Ecto neural progenitor cell (in vitro differentiated cells): ENCODE measurements at places on chromosomes 2 and 18.
A peak's percentile ranks its signal among the peaks of the same experiment; 100 is the strongest.

GRCh38 chr2:124805060-124805459 lies 780.0 kb downstream of the CNTNAP5 start:
- no peak for DNase-seq

DNA sequence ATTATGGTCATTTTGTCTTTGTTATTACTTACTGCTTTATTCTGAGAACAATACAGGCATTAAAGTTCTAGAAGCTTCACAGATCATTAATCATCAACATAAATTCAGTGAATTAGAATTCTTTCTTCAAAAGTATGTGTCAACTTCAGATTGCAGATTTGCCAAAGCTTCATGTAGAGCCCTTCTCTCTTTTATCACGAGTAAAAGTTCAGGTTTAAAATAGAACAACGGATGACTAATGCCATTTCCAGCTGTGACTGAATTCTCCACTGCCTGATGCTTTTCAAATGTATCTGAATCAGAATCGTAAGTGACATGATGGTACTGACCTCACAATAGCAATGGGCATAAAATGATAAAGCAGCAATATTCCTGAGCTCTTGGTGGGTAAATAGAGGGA lies 116.0 kb downstream of the ABCA12 start:
- no peak for DNase-seq

DNA sequence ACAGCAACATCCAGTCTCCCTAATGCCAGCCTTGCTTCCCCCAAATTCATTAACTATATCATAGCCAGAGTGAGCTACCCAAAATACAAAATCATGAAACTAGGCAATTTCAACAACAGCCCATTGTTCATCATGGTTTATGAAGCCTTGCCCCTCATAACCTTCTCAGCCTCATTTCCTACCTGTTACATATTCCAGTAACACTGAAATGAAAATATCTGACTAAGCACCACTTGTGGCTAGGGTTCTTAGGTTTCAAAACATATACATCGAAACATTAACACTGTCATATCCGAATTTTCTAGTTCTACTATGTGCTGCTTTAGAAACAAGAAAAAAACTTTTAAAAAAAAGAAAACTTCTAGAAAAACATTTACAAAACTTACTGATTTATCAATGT lies 59.5 kb downstream of the ATAD2B start:
- no peak for DNase-seq

- DNase-seq: peak; percentile 40
Observed at GRCh38 chr18:78562531-78562961, 417.1 kb upstream of the SALL3 start.

- no peak for DNase-seq
Observed at GRCh38 chr2:16320716-16321115, 344.9 kb downstream of the CYRIA start.

- no peak for DNase-seq
Observed at GRCh38 chr2:240624950-240625621, at the start of gene GPR35. TSS of gene GPR35 (plus strand) at chr2:240625480. CDS start at chr2:240629953, 4,473 bp downstream.

GRCh38 chr18:79524181-79525078 lies 128.7 kb downstream of the NFATC1 start:
- DNase-seq: no peak

DNA sequence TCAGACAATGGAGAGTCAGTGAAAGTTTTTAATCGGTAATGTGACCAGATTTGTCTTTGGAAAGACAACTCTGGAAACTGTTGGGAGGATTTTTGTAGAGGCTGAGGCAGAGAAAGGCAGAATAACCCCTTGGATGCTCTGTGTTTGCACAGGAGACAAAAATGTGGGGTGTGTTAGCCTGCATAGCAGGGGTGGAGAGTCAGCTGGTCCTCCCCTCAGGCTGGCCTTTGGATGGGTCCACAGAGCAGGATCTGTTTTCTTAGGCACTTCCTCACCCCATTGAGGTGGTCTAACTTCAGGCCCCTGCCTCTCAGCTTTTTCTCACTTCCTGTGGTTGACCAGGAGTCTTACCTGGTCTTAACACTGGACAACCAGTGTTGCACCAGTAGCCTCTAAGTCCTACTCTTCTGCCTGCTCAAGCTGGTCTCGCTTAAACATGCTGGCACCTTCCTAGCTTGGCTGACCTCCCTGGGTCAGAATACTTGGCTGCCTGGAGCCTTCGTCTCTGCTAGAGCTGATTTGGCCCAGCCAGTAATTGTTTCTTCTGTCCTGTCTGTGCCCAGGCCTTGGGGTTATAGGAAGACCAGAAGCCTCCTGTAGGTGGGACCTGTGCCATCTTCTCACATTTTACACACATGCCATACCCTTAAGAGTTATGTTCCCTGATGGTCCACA lies 259.8 kb upstream of the RASGRP3 start:
- no peak for DNase-seq

DNA sequence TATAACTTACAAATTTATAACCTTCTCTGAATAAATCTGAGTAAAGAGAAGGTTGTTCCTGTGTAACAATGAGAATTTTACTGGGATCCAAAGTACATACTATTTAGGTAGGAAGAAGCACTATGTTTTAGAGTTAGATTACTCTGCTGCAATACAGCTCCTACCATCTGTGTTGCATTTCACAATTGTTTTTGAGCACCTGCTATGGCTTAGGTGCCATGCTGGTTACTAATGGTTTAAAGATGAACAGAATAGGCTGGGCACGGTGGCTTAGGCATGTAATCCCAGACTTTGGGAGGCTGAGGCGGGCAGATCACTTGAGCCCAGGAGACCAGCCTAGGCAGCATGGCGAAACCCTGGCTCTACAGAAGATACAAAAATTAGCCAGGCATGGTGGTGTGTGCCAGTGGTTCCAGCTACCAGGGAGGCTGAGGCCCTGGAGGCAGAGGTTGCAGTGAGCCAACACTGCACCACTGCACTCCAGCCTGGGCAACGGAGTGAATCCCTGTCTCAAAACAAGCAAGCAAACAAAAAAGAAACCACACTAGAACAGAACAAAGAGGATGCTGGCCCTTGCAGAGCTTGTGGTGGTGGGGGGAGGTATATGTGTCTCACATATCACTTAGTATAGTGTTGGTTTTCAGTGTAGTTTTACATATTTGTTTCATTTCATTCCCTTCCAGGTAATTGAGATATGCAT lies 56.7 kb downstream of the SPTBN1 start:
- DNase-seq: no peak

GRCh38 chr2:60987041-60987440 lies 30.5 kb upstream of the PEX13 start:
- no peak for DNase-seq

- DNase-seq: no peak
Observed at GRCh38 chr2:8481463-8482009, 200.3 kb upstream of the ID2 start.

- DNase-seq: no peak
Observed at GRCh38 chr2:157661776-157662175, 33.1 kb upstream of the ACVR1C start.

- DNase-seq: no peak
Observed at GRCh38 chr2:18795906-18796305, 206.5 kb upstream of the NT5C1B start.

- DNase-seq: no peak
Observed at GRCh38 chr2:230447455-230448451, 31.8 kb downstream of the SP100 start.

DNA sequence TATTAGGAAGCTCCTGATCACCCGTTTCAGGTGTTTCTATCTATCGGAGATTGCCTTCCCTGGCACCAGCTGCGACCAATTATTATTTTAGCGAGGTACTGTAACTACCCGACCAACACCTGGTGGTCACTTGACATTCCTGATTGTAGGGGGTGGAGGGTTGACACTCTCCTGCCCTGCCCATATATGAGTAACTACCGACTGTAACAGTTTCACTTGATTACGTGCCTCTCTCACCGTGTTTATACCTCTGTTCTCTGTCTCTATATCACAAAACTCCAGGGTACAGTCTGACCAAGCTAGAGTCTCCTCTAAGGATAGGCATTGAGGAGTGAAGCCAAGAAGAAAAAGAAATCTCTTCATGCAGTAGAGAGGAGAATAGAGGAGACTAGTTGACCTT lies 268.0 kb upstream of the LRATD1 start:
- no peak for DNase-seq

- no peak for DNase-seq
Observed at GRCh38 chr2:138495384-138495783, 6.2 kb upstream of the SPOPL start.

DNA sequence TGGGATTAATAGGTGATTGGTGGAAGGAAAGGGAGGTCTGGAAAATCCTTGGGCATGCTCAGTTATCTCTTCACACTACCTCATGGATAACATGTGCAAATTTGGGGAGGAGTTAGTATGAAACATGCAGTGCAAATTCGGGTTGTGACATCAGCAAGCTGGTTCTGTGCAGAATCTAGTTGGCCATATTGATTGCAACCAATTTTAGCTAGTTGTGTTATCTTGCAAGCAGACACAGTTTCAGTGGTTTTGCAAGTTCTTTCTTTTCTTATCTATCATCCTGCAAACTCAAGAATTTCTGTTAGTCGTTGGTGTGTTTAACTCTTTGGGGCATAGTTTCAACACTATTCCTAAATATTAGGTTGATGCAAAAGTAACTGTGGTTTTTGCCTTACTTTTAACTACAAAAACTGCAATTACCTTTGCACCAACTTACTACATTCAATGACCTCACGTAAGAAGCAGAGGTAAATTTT lies 135.4 kb downstream of the PTH2R start:
- DNase-seq: no peak

DNA sequence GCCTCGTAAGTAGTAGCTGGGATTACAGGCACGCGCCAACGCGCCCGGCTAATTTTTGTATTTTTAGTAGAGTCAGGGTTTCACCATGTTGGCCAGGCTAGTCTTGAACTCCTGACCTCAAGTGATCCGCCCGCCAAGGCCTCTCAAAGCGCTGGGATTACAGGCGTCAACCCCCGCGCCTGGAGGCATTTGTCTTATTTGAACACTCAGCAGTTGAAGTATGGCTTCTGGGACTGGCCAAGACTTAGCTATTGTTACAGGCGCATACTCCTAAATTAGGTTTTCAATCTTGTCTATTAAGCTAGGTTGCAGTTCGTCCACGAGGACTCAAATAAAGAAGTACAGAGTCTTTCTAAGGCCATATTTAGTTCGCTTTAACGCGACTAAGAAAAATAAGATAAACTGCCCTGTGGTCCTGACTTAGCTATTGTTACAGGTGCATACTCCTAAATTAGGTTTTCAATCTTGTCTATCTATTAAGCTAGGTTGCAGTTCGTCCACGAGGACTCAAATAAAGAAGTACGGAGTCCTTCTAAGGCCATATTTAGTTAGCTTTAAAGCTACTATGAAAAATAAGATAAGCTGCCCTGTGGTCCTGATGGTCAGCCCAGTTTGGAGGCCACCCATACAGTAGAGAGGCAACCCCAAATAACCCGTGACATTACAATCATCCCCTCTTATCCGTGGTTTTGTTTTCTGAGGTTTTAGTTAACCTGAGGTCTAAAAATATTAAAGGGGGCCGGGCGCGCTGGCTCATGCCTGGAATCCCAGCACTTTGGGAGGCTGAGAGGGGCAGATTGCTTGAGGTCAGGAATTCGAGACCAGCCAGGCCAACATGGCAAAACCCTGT lies 20.8 kb upstream of the MTA3 start:
- DNase-seq: no peak

GRCh38 chr2:39631718-39632117 lies 34.0 kb upstream of the TMEM178A start:
- no peak for DNase-seq

DNA sequence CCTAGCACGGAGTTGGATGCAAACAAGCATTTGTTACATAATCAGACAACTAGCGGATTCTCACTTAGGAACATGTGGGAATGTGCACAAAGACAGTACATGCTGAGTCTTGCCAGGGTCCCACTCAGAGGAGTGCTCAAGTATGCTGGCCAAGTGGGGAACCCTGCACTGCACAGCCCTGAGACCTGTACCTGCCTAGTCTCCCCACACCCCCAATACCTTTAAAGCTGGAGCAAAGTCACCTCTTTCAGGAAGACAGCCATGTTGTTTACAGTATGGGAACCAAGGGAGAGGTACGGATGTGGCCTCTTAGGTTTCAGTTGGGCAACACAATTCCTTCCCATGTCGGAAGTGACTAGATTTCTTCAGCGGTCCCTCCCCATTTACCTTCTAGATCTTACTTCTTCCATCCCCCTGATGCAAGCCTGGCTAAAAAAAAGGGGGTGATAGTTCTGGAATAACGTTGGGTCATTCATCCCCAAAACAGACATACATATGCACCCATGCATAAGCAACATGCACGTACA lies 10.7 kb downstream of the CXCR1 start:
- DNase-seq: no peak

GRCh38 chr2:36489281-36489680 lies 108.7 kb downstream of the FEZ2 start:
- DNase-seq: no peak

GRCh38 chr18:54878159-54878622 lies 49.9 kb downstream of the RAB27B start:
- DNase-seq: no peak

- DNase-seq: no peak
Observed at GRCh38 chr2:200422071-200422470, 87.8 kb downstream of the KCTD18 start.

GRCh38 chr2:169743549-169743948 lies 9.9 kb downstream of the KLHL23 start:
- DNase-seq: no peak

DNA sequence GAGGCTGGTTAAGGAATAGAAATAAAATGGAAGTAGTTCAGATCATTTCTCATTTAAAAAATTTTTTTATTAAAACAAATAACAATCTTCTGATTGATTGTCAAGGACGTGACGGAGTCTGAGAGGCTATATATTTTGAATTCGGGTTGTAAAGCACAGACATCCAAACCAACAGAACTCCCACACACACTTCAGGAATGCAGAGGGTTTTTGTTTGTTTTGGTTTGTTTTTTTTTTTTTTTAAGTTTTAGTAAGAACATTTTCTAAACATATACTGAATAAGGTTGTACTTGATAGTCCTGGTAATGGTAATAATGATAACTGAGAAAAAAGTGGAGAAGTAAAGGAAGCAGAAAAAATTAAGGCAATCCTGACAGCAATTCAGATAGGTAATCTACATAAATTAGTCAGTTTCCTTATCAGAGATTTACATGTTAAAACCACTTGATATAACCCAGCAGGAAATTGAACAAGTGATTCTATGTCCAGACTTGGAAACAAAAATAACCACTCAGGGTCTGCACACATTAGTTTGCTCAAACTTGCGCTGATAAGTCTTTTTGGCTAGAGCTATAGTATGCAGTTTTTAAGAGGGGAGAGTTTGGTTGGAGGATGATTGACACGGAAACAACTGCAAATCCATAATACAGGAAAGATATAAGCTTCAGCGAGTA lies 51.5 kb upstream of the CTAGE1 start:
- DNase-seq: no peak

DNA sequence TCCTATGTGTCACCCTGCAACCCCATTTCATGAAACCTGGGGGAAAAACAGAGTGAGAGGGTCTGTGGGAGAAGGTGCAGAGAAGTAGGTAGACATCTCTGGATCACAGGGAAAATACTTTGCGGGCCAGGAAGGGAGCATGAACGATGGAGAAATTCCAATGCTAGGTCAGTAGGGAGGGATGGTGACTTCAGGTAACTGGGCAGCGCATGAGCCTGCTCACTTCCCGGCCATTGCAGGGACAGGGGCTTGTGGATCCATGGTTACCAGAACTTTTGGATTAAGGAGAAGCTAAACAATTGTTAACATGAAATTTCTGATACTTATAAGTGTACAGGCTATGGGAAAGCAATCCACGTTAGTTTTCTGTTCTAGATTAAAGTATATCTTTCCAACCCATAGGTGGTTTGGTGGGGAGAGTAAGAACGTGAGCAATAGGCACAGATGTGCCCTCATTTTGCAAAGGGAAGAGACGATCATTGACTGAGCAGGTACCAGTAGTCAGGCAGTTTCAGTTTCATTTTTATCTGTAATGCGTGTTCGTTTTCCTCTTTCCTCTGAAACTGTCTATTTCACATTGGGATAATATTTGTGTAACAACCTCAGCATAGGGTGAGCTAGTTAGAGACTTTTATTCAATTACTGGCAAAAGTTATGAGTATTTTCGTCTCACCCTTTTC lies 65.0 kb downstream of the NYAP2 start:
- DNase-seq: no peak
